Hepatocyte (in vitro differentiated cells): ENCODE measurements at places on chromosomes 11 and 22. TPM values are rescaled to one million over a fixed set of nuclear protein-coding genes. Genes with fewer than 3 reads are reported as not detected.

DNA sequence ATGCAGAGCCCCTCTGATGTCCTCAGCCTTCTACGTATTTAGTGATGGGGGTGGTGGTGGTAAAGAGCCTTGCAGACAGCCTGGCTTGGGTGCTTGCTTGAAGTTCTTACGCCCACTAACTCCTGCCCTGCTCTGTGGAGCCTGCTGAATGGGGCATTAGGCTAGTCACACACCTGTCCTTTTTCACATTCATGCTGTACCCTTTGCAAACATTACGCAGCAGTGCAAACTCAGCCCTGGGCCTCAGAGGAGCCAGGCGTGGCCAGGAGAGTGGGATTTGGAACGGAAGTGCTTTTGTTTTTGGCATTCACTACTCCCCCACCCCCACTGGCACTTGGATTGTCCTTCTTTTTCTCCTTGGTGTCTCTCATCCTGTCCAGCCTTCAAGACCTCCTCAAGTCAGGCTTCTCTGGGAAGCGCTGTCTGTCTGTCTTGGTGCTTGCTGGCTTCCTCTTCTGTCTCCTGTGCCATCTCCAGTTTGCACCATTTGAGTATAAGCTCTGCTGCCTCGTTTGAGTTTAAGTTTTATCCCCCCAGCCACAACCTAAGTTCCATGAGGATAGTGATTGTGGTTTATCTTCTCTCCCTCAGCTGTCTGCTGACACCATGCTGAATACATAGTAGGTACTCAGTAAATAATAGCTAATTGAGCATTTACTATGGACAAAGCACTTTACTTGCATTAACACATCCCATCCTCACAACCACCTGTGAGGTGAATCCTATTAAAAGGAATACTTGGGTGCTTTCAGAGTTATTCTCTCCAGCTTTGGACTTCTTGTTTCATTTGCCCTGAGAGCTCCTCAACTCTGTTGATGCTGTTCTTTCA is 26.7 kb downstream of the ZBTB16 start:
- peak overlapping the region; percentile 45 for H3K27ac ChIP-seq
- H3K36me3 ChIP-seq: no peaks in the 10 kb centered on the region
- peaks cover 47% of the 10 kb centered on the region for H3K4me1 ChIP-seq
- H3K4me3 ChIP-seq: no peak overlapping the region
- H3K27me3 ChIP-seq: no peaks in the 10 kb centered on the region

- H3K27ac ChIP-seq: no peak overlapping the region
- H3K36me3 ChIP-seq: no peaks in the 10 kb centered on the region
- no peaks in the 10 kb centered on the region for H3K27me3 ChIP-seq
- peak; percentile 52 for DNase-seq
- H3K4me3 ChIP-seq: no peak overlapping the region
Observed at GRCh38 chr11:32478277-32478731, 43.0 kb upstream of the WT1 start.

DNA sequence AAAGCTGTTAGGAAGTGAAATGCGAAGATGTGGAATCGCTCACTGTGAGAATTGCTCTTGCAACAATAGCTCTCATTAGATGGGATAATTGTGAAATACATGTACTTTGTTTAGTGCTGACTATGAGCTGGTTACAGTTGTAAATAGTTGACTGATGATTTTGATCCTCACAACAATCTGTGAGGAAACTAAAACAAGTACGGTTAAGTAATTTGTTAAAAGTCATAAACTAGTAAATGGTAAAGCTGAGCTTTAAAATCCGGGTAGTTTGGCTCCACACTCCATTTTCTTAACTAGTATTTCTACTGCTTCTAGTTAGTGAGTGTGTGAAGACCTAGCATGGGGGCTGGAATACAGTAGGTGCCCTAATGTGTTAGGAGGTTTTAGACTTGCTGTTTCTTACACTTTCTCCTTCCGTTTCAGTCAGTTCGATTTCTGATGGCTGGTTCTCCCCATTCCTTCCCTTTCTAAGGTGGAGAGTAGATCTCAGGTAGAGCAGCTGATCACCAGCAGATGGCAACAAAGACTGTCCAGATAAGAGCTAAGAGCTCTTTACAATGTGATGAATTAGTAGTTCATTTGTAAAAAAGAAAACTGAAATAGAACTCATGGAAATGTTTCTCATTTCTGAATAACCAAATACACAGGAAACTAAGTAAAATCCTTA is 16.3 kb upstream of the CYP2R1 start:
- DNase-seq: peak; percentile 70
- H3K27ac ChIP-seq: no peak overlapping the region
- H3K36me3 ChIP-seq: no peaks in the 10 kb centered on the region
- H3K27me3 ChIP-seq: no peaks in the 10 kb centered on the region
- H3K4me3 ChIP-seq: no peak overlapping the region
- no peaks in the 10 kb centered on the region for H3K4me1 ChIP-seq

GRCh38 chr11:2072551-2073261 is 66.5 kb downstream of the IGF2 start:
- H3K36me3 ChIP-seq: no peaks in the 10 kb centered on the region
- H3K27ac ChIP-seq: no peak overlapping the region
- DNase-seq: no peak
- no peaks in the 10 kb centered on the region for H3K4me1 ChIP-seq

DNA sequence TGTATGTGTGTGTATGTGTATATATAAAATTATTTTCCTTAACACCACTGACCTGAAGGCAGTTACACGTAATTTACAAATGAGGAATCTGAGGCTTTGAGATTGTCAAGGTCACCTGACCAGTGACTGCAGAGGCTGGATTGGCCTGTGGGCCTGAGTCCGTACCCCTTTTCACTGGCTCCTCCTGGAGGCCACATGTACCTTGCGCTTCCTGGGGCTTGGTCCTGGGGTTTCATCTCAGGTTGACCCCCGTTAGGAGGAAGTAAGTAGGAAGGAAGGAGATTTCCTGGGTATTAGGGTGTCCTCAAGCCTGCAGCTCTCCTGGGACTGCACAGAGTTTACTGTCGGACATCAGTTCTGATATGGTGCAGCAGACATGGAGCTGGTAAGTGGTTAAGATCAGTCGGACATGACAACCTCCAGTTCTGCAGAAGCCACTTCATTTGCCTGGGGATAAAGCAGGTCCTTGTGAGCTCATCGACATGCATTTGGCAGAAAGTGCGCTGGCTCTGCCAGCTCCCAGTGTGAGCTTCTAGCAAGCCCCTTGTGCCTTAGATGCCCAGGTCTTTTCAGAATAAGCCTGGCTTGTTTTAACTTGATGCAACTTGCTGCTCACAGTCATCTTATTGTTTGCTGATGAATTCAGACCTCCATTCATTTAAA is 36.6 kb downstream of the ST3GAL4 start:
- no peak overlapping the region for H3K27ac ChIP-seq
- H3K4me3 ChIP-seq: no peak overlapping the region
- no peaks in the 10 kb centered on the region for H3K27me3 ChIP-seq
- H3K36me3 ChIP-seq: no peaks in the 10 kb centered on the region
- no peaks in the 10 kb centered on the region for H3K4me1 ChIP-seq

GRCh38 chr11:111388842-111389241 is 9.8 kb upstream of the POU2AF1 start:
- H3K4me1 ChIP-seq: no peaks in the 10 kb centered on the region
- H3K27me3 ChIP-seq: no peaks in the 10 kb centered on the region
- H3K4me3 ChIP-seq: no peak overlapping the region

- H3K4me3 ChIP-seq: no peak overlapping the region
- H3K27me3 ChIP-seq: no peaks in the 10 kb centered on the region
- peaks cover 29% of the 10 kb centered on the region for H3K4me1 ChIP-seq
- H3K36me3 ChIP-seq: no peaks in the 10 kb centered on the region
Observed at GRCh38 chr11:86931548-86932258, 23.5 kb downstream of the FZD4 start.

DNA sequence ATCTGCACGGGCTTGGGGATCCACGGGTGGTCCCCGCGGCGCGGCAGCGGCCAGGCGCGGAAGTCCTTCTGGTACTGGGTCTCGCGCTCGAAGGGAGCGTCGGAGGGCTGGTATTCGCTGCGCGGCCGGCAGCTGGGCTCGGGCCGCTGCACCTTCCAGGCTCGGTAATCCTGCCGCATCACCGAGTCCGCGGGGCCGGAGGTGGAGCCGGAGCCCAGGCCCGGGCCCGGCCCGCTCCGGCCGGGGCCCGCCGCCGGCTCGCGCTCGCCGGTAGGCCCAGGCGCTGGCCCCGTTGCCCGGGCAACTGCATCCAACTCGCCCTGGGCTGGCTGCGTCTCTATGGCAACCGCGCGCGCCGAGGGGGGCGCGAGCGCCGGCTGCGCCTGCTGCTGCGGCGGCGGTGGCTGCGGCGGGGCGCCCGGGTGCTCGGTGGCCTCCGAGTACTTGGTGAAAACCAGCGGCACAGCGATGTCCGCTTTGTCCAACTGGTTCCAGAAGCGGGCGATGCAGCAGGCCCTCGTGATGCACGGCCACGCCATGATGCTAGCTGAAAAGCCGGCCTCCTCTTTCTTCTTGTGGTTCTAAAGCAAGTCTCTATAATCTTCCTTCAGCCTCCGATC is 897 bp downstream of the MAP6 start:
- no peak overlapping the region for H3K27ac ChIP-seq
- H3K27me3 ChIP-seq: peaks cover 84% of the 10 kb centered on the region
- peak; percentile 66 for DNase-seq
- H3K4me3 ChIP-seq: peak overlapping the region; percentile 75

DNA sequence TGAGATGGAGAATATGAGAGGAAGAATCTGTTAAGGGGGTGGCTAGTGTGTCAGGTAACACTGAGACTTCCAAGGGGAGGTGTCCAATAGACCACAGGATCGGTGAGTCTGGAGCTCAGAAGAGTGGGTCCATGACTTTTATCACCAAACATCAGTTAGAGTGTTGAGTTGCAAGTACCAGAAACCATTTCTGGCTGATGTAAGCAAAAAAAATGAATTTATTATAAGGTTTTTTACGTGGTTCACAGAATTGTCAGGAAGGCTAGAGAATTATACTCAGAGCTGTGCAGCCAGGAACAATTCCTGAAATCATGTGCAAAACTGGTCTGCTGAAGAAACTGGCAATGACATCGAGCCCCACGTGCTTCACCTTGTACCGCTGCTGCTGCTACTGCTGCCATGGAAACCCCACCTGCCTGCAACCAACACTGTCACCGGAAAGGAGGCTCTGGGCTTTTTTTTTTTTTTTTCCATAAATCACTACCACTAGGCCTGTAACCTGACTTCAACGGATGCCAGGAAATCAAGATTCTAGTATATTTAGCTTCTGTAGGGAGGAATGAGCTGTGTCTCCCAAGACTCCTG is 16.6 kb upstream of the STK33 start:
- no peak overlapping the region for H3K27ac ChIP-seq
- no peak overlapping the region for H3K4me3 ChIP-seq
- H3K4me1 ChIP-seq: no peaks in the 10 kb centered on the region
- peak; percentile 38 for DNase-seq
- H3K36me3 ChIP-seq: no peaks in the 10 kb centered on the region

DNA sequence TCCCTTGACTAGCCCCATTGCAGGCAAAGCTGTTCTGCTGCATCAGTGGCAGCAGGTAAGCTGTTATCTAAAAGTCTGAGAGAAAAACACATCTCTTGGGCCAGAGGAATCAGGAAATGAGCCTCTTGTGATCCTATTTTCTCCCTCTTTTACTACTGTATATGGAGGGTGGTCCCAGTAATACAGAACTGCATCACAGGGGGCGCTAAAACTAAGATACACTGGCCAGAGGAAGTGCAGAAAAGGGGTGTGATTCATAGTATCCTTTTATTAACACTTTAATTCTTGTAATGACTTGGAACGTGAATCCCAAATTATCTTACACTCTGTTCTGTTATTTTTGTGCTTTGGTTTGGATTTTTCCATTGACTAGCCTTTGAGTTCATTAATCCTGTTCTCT is 8.8 kb upstream of the MED17 start:
- H3K36me3 ChIP-seq: no peaks in the 10 kb centered on the region
- H3K27me3 ChIP-seq: no peaks in the 10 kb centered on the region
- no peak overlapping the region for H3K27ac ChIP-seq
- H3K4me3 ChIP-seq: no peak overlapping the region
- no peak for DNase-seq

DNA sequence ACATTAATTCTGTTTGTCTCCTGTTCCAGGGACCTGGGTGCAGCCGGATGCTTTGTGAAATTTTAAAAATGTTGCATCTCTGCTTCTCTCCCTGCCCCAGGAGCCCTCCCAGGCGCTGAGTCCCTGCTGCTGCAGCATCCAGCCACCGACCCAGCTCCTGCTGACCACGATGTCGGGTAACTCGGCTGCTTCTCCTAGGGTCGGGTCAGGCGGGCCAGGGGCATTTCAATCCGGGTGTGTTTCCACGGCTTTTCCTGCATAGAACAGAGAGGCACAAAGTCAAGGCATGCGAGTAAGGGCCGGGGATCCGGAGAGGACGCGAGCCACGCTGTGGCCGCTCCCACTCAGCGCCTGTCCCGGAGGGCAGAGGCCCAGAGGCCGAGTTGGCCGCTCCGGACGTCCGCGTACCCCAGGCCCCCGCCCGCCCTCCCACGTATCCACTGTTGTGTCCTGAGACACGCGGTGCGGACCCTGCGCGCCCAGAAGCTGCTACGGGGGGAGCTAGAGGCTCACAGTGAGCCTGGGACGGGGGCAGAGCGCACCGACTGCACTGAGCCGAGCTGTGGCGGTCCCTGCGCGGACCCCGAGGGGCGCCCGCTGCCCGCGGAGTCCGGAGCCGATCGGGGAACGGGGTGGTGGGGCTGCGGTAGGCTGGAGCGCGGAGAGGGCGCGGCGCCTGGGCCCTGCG is at the start of gene POU2AF3:
Gene POU2AF3, plus strand, starts transcription at position 134 of the 688 bp plus-strand sequence. Its CDS starts 36 bp downstream, at position 170.
- H3K4me3 ChIP-seq: peak within 1 kb of the TSS; percentile 78
- peaks cover 7% of the 10 kb centered on the region for H3K27me3 ChIP-seq
- H3K36me3 ChIP-seq: no peaks in the 10 kb centered on the region
- H3K4me1 ChIP-seq: peaks cover 12% of the 10 kb centered on the region
- peak within 1 kb of the TSS; percentile 31 for H3K27ac ChIP-seq

GRCh38 chr11:126871792-126872191 is 128.8 kb downstream of the KIRREL3 start:
- H3K36me3 ChIP-seq: no peaks in the 10 kb centered on the region
- H3K27ac ChIP-seq: no peak overlapping the region
- H3K4me1 ChIP-seq: no peaks in the 10 kb centered on the region
- H3K4me3 ChIP-seq: no peak overlapping the region
- no peaks in the 10 kb centered on the region for H3K27me3 ChIP-seq

GRCh38 chr11:73425108-73425507 is 48.9 kb downstream of the RELT start:
- H3K36me3 ChIP-seq: no peaks in the 10 kb centered on the region
- no peak overlapping the region for H3K4me3 ChIP-seq
- no peaks in the 10 kb centered on the region for H3K27me3 ChIP-seq
- no peak overlapping the region for H3K27ac ChIP-seq

TOLLIP gene
- 33.3 and 40.9 TPM in 2 replicates for total RNA-seq

CDC42BPG gene
- total RNA-seq: 6.5 and 8.4 TPM in 2 replicates

GPR83 gene
- total RNA-seq: 0.08 TPM in 1 of 2 replicates, not detected in the other

ADAMTS8 gene
- 1.9 and 2.3 TPM in 2 replicates for total RNA-seq

OR8D4 gene
- total RNA-seq: 0.90 and 1.1 TPM in 2 replicates
